ENCODE measurements at places on chromosomes 5 and 9.

- DNase-seq, result no peak
Observed at GRCh38 chr5:153584960-153585359, 94.5 kb downstream of the GRIA1 start.

DNA sequence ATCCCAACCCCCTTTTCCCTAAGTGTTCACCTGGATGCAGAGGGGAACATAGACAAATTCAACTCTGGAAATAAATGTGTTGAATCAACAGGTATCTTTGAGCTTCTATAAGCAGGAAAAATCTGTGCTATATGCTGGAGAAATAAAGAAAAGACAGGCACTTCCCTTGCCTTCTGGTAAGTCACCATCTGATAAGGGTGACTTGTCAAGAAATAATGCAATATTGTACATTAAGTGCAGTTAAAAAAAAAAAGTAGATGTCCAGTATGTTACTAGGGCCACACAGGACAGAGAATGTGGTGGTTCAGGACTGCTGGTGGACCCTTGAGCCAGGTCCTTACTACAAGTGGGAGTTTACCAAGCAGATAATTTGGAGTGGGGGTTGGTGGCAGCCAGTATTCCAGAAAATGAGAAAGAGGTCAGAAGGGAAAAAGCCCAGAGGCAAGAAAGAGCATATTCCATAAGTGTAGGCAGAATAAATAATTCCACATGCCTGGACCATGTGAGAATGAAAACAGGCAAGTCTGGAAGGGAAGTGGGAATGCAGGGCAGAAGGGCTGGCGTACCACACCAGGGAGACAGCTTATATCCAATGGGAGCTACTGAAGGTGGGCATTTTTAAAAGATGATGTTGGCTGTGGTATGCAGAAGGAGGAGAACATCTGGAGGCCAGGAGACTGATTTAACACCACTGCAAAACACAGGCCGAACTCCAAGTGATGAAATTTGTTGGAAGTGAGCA, 209.9 kb downstream of the SEMA5A start:
- no peak for DNase-seq

- no peak for DNase-seq
Observed at GRCh38 chr5:110262749-110263148, 463.7 kb downstream of the TMEM232 start.

DNA sequence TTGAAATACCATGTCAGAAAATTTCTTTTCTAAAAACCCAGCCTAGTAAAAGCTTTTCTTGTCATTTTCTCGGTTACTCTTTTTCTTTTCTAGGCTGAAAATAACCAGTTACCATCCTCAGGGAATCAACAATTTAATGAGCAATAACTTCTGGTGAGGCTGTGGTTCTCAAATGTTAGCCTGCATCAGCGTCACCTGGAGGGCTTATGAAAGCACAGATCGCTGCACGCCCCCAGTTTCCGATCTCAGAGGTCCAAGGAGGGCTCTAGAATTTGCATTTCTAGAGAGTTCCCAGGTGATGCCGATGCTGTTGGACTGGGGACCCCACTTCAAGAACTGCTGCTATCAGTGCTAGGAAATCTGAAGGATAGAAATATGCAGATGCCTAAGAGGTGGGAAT, 28.9 kb upstream of the TLE1 start:
- DNase-seq, result no peak

- no peak for DNase-seq
Observed at GRCh38 chr9:96420468-96421219, 2.5 kb upstream of the ZNF367 start.

GRCh38 chr9:133107245-133107722, 13.8 kb downstream of the RALGDS start:
- DNase-seq, result no peak

DNA sequence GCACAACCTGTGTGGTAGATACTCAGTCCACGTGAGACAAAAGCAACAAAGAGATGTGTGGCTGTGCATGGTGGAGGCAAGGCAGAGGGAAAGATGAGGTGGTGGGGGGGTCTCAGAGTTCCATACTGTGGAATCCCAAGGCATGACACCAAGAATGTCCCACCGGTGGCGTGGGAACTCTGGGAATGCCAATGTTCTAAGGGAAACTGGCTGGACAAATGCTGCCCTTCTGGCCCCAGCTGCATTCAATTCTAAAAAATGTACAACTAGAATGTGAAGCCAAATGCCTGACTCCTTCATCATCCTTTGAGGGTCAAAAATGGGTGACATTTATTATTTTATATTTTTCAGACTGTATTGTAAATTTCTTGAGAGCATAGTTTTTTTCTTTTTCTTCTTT, 58.2 kb upstream of the EQTN start:
- no peak for DNase-seq

GRCh38 chr9:123525424-123525823, 169.4 kb downstream of the CRB2 start:
- no peak for DNase-seq

DNA sequence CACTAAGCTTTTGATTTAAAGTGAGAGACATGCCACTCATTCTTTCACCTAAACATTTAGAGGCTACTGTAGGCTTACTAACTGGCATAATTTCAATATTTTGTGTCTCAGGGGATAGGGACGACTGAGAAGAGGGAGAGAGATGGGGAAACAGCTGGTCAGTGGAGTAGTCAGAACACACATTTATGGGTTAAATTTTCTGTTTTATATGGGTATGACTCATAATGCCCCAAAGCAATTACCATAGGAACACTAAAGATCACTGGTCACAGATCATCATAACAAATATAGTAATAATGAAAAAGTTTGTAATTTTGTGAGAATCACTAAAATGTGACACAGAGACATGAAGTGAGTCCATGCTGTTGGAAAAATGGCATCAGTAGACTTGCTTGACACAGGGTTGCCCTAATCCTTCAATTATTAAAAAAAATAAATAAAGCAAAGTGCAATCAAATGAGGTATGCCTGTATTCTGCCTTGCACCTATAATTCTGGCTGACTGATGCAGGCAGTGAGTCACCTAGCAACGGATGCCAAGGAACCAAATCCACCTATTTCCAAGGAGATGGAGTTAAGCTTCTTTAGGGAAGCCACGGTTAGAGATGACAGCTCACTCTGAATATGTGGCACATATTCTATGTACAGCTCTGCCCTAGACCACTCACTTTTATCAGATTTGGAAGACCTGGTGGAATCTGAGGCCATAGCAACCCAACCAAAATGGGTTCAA, 166.1 kb downstream of the MARCHF11 start:
- DNase-seq, result no peak

GRCh38 chr9:114229295-114229694, 74.0 kb downstream of the COL27A1 start:
- no peak for DNase-seq

DNA sequence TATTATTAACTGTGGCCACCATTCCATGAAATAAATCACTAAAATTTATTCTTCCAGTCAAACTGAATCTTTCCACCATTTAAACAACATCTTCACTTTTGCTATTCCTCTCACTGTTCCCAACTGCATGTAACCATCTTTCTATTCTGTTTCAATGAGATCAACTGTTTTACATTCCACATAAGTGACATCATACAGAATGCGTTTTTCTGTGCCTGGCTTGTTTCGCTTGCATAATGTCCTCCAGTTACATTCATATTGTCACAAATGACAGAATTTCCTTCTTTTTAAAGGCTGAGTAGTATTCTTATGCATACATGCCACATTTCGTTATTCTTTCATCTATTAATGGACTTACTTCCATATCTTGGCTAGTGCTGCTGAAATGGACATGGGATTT, 738.2 kb downstream of the SEMA5A start:
- DNase-seq, result no peak

GRCh38 chr5:81288021-81288433, 13.4 kb upstream of the ZCCHC9 start:
- no peak for DNase-seq

- no peak for DNase-seq
Observed at GRCh38 chr9:32899181-32899580, 102.2 kb downstream of the APTX start.

DNA sequence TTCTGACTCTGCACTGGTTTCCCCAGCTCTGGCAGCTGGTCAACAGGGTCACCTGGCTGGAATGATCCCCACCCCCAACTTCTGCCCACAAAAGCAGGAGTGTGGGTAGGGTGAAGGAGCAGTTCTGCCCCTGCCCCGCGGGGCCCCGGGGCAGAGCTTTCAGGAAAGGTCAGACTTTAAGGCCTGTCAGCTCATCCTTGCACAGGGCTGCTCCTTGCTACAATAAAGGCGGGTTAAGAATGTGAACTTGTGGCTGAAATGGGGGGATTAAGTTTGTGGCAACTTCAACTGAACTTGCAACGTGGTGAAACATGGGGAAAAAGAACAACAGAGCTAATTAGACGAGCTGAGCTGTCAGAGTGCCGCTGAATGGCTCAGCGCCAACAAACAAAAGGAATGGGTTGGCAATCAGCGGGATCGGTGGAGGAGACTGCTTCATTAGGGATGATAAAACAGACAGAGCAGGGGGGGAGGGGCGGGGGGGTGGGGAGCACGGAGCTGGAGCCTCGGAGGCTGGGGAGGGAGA, 50.8 kb downstream of the CRB2 start:
- no peak for DNase-seq

DNA sequence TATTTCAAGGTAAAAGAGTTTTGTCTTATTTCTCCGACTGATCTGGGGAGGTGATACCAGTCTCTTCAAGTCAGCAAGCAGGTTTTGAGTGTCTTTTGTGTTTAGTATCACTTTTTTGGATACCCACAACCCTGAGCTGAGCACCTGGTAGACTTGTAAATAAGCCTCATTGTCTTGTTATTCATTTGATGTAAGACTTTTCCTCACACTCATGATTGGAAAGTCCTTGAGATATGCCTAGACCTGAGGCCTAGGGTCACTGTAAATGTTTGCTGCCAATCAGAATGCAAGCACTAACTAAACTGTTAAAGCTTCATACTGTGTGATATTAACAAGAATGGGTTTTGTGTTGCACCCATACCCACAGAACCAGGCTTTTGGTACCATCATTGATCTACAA, 100.7 kb upstream of the CKMT2 start:
- no peak for DNase-seq

DNA sequence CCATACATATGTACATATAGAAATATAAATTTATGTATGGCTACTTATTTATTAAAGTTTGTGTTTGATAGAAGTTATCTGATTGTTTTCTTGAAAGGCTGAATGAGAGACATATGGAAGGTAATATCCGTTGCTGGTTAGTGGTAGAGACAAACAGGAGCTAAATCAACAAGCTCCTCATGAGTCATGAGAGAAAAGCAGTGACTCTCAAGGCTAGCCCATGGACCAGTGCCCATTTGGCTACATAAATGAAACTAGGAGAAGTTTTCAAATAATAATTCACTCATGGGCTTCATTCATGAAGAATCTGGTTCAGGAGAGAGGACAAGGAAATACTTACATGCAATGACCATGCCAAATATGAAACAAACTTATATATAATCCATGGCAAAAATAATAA, 504.5 kb upstream of the ITGA1 start:
- DNase-seq, result no peak

GRCh38 chr5:179451114-179451827, 99.1 kb upstream of the RUFY1 start:
- no peak for DNase-seq

DNA sequence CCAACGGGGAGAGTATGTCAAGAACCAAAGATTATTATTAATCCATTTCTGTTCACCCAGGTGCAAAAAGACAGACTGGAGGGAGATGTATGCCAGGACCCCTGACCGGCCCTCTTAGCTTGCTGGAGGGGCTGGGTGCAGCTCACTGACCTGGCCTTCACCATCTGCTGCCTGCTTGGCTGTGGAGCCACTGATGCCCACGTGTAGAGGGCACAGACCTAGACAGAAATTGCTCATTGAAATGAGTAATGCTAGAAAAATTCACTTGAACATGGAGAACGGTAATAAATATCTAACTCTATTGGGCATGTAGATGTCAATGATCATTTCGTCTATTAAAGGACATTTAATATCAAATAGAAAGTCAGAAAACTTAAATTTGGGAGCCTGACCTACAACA, 58.8 kb upstream of the ERCC6L2 start:
- DNase-seq, result no peak

DNA sequence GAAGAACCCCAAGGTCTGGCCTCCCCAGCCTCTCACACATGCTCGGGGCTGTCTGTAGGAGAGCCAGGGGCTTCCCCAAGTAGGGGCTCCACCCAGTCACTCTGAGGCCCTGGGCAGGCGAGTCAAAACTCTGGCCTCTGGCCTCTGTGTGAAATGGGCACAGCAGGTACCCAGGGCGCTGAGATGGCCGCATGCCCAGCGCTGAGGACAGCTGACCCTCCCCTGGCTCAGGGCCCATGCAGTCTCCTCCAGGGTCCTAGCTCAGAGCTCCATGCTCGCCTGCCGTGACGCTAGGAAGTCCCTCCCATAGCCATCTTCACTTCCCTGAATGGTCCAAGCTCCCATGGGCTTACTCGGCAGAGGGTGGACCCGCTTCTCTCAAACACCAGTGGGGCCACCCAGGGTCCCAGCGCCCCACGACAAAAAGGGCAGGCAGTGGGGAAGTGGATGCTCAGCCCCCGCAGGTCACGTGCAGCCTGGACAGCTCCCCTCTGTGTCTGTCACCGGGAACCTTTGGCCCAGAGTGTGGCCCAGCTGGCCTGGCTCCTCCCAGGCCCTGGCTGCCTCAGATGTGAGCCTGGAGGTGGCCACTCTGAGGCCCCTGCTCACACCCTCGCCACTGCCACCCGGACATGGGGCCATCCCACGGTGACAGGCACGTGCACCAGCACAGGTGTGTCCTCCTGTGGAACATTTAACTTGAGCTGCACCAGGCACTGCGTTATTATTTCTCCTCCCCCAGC, 12.2 kb upstream of the VAV2 start:
- no peak for DNase-seq

DNA sequence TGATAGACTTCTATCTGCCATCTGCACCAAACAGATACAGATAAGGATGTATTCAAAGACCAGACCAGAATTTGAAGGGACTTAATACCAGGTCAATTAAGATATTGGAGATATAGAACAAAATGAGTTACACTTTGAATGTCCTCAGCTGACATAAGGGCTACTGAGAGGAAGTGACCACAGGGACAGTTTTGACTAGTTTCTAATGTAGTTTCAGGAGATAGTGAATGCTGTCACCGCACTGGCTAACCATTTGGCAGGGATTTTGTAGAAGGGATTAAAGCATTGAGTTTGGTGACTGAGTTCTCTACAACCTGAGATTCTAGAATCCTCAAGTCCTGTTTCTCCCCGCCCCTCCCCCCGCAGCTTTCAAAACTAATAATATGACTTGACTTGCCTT, 22.7 kb downstream of the CCNH start:
- DNase-seq, result no peak

Measured in GM18507 (cell line).